ENCODE measurements at places on chromosomes 2 and 18.

DNA sequence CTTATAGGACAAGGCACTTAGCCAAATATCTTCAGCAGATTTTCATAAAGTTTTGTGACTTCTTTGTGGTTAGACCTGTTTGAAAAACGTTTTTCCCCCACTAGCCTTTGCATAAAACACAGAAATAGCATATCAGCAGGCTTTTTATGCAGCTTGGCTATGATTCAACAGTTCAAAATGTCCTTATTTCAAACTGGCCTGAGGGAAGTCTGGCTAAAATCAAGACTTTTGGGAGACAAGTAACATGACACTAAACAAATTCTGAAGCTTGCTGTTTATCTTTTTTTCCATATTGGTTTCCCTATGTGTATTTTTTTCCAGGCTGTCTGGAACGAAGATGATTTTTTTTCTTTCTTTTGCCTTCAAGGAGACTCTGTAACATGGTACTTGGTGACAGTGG is 95.1 kb upstream of the L3MBTL4 start:
- DNase-seq, result no peak

DNA sequence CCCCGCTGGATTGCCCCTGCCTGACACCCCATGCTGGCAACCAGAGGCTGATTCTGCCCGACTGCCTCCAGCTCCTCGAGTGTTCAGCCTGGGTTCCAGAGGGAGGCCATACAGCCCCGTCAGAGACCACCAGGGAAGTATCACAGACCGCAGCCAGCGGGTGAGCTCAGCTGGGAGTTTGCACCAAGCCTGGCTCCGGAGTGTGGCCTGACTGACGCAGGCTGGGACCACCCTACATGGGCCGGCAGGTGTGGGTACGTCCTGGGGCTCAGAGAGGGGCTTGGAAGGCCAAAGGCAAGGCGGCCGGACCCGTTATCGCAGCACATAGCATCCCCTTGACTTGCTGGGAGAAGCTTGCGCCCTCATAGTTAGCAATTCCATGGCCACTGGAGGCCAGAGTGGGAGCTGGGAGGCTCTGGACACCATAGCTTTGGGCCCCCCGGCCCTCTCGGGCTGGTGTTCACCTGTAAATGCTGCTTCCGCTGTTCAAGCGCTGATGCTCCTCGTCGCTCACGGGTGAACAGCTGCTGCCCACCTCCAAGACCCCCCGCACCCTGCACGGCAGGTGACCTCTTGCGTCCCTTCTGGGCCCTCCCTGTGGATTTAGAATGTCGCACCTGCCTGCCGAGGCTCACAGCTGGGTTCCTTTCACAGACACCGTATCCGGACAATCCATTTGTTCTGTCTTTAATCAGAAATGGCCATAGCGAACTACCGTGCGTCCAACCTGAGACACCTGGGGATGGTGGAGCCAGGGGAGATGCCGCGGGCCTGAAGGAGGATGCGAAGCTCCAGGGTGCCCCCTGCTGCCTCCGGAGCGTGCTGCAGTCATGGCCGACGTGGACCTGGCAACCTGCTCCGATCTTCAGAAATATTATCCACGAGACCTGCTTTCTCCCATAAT is 31.2 kb upstream of the SLC66A3 start:
- DNase-seq, result no peak

DNA sequence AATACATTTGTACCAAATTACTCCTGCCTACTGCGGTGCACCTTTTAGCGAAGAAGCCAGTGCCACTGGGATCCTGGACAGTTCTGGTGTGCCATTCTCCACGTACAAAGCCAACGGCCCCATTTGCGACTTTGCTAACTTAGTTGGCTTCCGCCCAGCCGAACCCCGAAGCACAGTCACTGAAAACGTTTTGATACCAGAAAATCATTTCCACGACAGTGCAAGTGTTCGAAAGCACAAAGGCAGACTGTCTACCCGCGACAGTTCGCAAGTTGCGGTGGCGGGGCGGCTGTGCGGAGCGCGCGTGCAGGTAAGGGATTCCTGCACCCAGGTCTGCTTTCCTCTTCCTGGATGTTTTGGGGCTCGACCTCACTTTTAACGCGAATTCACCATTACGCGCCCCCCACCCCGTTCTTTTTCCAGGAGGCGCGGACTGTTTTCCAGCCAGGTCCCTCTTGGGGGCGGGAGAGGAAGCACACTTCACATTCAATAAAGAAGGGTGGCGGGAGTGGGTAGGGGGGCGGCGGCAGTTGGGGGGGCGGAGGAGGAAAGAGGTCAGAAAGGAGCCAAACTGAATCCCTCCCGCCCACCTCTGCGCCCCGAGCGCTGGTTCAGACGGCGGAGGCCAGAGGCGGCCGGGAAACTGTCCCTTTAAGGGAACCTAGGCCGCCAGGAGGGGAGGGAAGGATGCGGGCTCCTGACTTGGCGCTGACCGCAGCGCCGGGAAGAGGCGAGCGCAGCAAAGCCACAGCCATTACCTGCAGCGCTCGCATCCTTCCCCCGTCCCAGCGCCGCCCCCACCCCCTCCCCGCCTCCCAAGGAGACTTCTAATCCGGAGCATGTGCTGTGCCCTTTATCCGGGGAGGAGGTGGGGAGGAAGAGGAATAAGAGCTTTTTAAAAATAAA is 107.4 kb upstream of the KCTD1 start:
- no peak for DNase-seq

DNA sequence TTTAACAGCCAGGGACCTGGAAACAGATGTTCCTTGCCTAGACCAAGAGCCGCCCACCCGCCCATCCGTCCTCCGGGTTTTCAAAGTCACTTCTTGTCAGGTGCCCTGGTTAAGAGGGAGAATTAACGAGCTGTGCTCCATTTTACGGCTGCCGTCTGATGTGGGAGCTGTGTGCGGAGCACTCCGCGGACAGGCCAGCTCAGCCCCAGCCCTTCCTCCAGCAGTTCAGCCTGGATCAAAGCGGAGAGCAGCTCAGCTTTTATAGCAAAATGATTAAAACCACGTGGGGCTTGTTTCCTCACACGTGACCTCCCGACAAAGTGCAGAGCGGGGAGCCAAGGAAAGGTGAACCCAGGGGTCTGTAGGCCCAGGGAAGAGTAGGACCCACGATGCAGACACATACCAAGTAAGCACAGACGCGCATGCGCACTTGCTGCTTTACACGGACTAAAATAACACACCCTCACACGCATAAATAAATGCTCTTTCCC is 46.1 kb upstream of the PKDCC start:
- DNase-seq, result no peak

DNA sequence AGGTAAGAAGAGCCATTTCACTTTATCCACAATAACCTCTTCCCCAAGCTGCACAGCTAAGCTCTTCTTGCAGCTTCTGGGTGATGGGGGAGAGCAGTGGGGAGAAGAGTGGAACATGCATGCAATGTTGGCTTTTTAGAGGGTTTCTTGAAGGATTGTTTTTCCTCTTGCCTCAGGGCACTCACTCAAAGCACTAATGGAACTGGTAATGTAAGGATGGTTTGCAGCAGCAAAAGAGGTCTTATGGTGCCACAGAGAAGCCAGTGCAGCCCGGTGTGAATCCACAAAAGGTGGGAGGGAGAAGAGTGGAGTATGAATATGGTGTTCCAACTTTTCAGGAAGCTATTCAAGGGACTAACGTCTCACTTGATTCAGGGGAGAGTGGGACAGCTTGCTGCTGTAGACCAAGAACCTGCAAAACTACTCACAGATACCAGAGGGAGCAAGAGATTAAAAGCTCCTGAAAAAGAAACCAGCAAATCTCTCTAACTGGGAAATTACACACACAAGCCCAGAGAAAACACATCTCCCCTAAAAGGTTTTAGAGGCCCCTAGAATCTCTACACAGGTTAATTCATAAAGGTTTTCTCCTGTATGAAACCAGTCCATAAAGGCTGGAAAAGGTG is 116.4 kb downstream of the CHN1 start:
- no peak for DNase-seq

DNA sequence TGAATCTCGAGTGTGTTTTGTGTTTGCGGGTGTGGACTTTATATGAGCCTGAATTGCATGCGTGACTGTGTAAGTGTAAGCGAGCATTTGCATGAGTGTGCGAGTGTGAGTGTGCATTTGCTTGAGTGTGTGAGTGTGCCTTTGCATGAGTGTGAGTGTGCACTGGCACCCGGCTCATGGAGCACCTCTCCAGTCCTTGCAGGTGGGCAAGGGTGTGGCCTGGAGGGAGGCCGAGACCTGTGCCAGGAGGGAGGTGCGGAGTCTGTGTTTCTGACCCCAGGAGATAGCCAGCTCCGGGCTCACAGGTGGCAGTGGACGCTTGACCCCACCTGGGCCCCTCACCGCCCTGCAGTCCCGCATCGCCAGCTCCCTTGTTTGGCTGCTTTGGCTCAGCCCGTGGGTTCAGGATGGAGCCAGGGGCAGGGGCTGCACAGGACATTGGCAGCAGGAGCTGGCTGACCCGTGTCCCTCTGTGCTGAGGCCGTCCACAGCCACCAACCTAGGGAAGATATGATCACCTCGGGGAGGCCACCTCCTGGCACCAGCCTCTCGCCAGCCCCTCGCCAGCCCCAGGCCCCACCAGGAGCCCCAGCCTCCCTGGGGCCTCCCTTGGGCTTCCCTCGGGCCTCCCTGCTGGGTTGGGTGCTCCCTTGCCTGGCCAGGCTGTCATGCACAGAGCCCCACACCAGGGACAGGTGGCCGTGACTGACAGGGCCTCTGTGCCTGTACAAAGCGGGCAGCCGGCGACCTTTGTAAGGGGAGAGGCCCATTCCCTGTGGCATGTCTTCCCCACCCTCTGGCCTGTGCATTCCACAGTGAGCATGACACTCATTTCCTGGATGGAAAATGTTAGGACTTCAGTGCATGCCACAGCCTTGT is 81.6 kb downstream of the PTGR3 start:
- DNase-seq, result no peak

GRCh38 chr2:79801082-79801481 is 288.2 kb downstream of the CTNNA2 start:
- no peak for DNase-seq

DNA sequence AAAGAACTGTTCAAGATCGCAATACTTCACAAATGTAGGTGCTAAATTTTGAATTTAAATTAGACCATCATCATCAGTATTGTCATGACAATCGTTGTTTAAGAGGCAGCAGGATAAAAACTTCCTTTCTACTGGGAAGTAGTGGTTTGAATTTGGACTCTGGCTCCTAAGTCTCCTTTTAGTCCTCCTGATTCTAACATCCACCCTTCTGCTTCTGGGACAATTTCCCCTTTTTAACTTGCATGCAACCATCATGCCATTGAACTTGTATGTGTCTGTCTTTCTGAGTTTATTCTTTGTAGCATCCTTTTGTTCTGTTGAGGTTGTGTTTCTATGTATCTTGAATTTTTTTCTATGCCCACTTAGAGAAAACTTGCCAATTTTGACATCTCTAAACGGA is 249.7 kb downstream of the PTGR3 start:
- no peak for DNase-seq

DNA sequence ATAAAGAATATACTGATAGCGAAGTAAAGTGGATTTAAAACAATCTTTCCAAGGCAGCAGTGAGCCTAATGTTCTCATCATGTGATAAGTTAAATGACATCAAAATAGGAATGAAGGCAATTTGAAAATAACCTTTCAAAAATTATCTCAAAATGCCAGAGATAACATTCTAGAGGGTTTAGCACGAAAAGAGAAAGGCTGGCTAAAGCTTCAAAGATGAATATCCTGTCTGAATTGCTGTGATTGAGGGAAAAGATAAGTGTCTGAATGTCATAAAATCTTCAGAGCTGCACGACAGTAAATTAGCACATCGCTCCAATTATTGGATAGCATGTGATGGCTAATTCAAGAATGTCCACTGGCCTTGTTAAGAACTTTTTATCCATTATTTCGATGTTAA is 159.3 kb downstream of the PID1 start:
- no peak for DNase-seq

DNA sequence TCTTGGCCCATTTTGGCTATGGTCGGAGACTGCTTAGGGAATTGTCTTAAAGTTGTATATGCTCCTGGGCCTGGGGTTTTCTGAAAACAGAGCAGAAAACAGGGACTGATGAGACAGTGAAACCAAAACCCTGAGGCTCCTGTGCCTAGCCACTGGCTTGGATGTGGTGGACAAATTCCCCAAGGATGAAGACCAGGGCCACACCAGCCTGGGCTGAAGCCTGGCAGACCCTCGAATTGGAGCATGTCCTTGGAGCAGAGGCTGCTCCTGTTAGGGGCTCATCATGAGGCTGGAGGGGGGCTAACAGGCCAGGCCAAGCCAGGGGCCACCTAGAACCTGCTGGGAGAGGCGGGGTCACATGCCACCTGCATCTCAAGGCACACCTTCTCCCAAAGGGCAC is 68.1 kb downstream of the STPG4 start:
- DNase-seq, result no peak

Measured in SK-N-MC (cell line).